ENCODE measurements at places on chromosomes 13 and 19.

DNA sequence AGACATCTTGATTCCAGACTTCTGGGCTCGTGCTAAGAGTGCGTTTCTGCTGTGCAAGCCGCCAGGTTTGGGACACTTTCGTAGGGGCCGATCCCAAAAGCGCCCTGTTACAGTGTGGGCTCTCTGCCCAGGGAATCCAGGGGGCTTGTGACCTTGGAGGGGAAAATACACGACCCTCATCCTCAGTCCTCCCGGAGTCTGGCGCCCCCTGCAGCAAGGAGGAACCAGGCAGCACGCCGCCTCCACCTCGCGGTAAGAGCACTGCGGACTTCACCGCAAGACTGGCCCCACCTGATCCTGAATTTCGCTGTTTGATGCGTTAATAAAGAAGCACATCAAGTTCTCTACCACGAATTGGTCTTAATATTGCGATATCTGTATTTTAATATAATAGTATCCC lies 5.2 kb downstream of the POLRMT start:
- no peak for DNase-seq

- no peak for DNase-seq
These were observed 19.9 kb upstream of the GGACT start for GRCh38 chr13:100608489-100608888.

GRCh38 chr13:66162470-66162869 lies 1067.7 kb downstream of the PCDH9 start:
- no peak for DNase-seq

DNA sequence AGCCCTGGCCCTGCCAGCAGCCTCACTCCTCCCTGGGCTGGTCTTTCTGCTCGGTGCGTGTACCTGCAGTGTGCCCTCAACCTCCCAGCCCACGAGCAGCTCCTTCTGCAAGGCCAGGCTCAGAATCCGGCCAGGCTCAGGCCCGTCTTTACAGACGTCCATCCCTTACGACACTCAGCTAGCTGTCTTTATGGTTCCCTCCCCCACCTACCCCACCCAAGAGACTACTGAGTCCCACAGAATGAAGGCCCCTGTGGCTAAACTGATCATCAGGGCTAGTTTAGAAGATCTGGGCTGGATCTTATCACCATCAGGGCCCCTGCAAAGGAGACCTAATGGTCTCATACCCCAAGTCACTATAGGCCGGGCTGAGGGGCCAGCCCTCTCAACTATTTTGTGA lies 10.7 kb downstream of the TMEM150B start:
- no peak for DNase-seq

GRCh38 chr13:87656306-87656705 lies 14.9 kb upstream of the SLITRK5 start:
- DNase-seq: no peak

DNA sequence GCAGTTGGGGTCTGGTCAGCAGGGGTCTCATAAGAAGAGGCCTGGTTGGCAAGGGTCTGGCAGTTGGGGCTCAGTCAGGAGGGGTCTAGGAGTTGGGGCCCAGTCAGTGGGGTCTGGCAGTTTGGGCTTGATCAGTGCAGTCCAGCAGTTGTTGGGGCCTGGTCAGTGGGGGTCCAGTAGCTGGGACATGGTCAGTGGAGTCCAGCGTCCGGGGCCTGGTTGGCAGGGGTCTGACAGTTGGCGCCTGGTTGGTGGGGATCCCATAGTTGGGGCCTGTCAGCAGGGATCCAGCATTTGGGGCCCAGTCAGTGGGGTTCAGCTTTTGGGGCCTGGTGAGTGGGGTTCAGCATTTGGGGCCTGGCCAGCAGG lies 60.5 kb upstream of the TPM4 start:
- no peak for DNase-seq

- no peak for DNase-seq
These were observed 14.1 kb downstream of the ZNF429 start for GRCh38 chr19:21519488-21519887.

GRCh38 chr13:88919970-88920628 lies 1248.9 kb downstream of the SLITRK5 start:
- peak; percentile 47 for DNase-seq

DNA sequence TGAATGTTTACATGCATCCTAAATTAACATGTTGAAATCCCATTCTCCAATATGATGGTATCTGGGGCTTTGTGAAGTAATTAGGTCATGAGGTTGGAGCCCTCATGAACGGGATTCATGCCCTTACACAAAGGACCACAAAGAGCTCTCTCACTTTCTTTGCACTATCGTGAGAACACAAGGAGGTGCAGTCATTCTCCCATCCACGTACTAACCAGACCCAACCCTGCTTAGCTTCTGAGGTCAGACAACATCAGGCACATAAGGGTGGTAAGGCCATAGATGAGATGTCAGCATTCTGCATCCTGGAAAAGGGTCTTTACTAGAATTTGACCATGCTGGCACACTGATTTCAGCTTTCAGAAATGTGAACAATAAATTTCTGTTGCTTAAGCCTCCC lies 1211.9 kb upstream of the MIR17HG start:
- no peak for DNase-seq

GRCh38 chr19:49210108-49210900 lies 52.7 kb downstream of the TRPM4 start:
- peak; percentile 42 for DNase-seq

DNA sequence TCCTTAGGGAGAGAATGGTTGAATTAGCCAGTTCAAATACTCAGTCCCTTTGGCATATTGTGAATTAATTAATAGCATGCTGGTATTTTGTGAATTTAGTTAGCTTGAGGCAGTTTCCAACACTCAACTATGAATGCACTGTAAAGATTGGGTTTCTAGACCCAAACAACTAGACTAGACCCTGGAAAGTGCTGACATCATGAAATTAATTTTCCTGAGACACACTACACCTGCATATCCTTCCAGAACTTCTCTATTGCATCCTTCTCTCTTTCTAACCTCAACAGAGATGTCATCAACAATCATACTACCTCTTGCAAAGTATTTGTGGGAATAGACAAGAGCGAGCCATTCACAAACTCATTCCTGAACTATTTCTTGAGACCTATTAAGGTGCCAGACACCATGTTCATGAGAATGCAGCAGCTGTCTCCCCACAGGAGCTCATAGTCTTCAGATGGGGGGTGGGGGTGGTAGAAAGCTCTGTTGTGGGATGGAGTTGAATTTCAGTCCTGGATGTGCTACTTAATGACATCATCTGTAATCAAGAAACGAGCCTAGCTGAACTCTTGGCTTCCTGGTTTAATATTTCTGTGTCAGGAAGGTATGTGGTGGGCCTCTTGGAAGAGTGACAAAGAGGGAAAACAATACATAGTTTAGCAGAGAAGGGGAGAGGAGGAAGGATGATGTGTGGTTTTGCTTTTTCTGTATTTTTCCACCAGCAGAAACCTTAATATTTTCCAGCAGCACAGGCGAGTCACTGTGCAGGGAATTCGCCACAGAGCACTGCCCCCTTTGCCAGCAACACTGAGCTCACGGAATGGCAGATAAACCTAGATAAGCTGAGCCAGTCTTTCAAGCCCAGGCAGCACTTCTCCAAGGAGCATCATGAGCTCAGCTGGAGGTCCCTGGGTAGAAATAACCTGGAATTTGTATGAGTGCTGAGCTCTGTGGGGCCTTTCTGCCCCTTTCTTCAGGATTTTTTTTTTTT lies 53.1 kb upstream of the CYSLTR2 start:
- DNase-seq: no peak

- DNase-seq: no peak
These were observed 51.1 kb downstream of the KCNC3 start for GRCh38 chr19:50277966-50278580.

Data from activated CD4-positive, alpha-beta T cell treated with anti-CD3 and anti-CD28 coated beads, Interleukin-2, Interleukin-6, amounts not matched to agents 100 ng/mL and 50 ng/mL, durations not matched to agents 16 hours and 8 hours (primary cell).